D341Med (cell line): ENCODE measurements at places on chromosomes 1 and 21.
A peak's percentile ranks its signal among the peaks of the same experiment; 100 is the strongest.

DNA sequence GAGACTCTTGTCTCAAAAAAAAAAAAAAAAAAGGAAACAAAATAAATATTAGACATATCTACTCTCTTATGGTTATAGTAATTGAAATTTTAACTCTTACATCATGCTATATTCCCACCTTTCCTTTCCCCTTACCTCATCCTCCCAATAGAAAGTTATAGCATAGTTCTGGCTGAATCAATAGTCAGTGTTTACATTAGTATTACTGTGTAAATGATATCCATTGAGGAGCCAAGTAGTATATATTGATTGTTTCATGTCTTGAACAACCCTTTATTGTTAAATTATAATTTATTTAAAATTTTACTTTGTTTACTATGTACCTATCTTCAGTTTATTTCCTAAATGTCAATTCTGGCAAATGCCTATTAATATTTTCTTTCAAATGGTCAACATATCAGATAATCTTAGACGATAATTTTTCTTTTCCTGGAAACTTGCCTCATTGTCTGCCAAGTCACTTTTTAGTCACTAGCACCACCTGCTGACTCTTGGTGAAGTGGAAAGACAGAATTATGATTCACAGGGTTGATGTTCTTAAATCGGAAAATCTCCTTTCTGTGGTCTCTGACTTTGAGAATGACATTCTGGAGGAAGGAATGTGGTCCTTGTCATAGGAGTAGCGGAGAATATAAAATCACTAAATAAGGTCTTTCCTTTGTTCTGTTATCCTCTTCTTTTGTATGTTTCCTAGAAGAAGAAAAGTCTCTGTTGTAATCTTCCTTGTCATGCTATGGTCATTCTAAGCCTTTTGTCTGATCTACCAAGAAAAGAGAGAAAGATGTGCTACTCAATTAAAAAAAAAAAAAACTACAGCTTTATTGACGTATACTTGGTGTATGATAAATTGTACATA, 8.6 kb downstream of the HJV start:
- peak; percentile 61 for DNase-seq

DNA sequence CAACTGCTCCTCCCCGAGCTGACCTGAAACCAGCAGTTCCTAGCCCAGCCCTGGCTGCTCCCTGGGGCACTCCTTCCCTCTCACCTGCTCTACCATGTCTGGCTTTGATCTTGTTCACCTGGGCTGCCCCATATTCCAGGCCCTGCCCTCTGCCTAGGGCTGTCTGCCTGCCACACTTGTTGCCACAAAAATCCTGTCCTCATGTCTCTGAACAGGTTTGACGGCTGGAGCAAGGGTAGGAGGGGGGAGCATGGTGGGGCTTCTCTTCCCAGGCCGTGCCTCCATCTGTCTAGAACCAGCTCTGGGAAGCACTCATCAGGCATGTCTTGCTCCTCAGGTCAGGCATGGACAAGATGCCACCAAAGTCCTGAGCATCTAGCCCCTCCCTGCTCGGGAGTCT, 44.3 kb upstream of the WNT2B start:
- no peak for DNase-seq

DNA sequence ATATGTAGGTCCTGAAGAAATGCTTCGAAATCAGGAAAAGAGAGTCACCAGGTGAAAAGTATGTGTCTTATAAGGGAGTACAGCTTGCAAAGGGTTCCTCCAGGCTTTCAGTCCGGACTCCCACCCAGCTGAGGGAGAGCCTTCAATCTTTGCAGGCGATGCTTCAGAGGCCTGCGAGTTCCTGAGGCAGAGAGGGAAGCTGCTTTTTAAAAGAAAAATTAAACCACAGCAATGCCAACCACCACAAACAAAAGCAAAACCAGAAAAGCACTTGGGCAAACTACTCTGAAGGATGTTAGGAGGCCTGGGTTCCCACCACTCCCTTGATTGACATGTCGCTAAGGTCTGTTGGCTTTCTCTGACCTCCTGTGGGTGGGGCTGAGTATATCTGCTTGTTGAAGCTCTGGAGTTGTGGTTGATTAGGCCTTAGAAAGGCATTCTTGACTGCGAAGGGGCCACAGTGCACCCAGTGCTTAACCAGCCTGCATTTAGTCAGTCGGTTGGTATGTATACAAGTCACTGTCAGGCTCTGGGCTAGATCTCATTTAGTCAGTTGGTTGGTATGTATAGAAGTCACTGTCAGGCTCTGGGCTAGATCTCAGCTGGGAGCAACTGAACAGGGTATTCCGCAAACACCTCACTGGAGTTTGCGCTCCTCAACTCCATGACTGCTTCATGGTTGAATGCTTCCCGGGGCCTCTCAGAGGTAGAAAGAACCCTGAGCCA, 1.2 kb downstream of the NIPAL3 start:
- DNase-seq, result no peak

DNA sequence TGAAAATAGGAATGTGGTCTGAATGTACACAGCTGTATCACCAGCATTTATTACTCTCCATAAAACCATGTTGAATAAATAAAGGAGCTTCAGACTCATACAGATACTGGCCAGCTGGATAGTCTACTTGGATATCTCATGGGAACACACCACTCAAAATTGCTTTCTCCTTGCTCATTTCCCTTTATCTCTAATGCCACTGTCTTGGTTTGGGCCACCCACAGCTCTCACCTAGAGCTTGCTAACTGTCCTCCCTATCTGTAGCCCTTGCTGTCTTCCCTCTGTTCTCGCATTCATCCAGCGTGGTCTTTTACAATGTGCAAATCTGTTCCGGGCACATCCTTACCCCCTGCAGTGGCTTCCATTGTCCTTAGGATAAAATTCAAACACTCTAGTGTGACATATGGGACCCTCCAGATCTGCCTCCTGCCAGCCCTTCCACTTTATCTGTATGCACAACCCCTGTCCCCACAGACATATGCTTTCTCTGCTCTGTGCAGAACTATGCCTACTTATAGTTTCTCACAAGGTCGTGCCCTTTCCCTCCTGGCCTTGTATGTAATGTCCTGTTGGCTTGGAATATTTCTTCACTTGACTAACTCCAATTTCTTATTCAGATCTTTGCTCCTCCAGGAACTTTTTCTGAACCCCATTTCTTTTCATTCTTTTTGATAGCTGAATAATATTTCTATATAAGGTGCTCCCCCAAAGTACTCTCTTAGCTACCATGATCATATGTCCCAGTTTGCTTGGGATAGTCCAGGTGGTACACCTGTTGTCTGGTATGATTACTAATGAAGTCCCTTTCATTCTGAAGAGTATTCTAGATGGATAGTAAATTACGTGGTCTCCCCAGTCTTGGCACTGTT, 2.9 kb downstream of the FLVCR1 start:
- no peak for DNase-seq

GRCh38 chr1:109263234-109263596, 13.9 kb downstream of the CELSR2 start:
- DNase-seq, result no peak

- DNase-seq, result no peak
These were observed 106.1 kb downstream of the KIF26B start for GRCh38 chr1:245260883-245261282.

- no peak for DNase-seq
These were observed 2.5 kb downstream of the WLS start for GRCh38 chr1:68229650-68230483.

- DNase-seq, result no peak
These were observed 15.0 kb downstream of the PCAT6 start for GRCh38 chr1:202825748-202826147.

DNA sequence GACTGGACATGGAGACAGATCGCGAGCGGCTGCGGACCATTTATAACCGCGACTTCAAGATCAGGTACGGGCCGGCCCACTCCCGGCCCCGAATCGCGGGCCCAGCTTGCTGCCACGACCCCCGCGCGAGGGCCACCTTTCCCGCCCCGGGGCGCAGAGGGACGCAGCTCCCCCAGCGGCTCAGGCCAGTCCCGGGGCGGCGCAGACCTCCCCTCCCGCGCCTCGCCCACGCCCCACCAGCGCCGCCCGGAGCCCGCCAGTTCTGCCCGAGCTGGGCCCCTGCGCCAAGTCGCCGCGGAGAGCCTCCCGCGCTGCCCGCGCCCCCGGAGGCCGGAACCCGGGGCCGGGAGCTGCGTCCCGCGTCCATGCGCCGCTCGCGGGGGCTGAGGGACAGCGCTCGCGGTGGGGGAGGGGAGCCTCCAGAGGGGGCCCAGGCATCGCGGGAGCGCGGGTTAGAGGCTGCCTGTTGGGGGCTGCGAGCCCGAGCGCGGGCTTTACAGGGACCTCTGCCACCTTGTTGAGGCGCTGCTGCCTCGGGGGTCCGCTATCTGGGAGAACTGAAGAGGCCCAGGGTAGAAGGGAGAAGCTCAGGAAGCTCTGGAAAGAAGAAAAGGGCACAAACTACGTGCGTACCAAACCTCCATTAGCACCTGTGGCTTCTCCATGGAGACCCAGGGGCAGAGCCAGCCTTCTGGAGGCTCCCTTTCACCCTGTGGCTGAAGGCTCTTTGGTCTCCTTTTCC, 698 bp downstream of the MOV10 start:
- peak; percentile 76 for DNase-seq

DNA sequence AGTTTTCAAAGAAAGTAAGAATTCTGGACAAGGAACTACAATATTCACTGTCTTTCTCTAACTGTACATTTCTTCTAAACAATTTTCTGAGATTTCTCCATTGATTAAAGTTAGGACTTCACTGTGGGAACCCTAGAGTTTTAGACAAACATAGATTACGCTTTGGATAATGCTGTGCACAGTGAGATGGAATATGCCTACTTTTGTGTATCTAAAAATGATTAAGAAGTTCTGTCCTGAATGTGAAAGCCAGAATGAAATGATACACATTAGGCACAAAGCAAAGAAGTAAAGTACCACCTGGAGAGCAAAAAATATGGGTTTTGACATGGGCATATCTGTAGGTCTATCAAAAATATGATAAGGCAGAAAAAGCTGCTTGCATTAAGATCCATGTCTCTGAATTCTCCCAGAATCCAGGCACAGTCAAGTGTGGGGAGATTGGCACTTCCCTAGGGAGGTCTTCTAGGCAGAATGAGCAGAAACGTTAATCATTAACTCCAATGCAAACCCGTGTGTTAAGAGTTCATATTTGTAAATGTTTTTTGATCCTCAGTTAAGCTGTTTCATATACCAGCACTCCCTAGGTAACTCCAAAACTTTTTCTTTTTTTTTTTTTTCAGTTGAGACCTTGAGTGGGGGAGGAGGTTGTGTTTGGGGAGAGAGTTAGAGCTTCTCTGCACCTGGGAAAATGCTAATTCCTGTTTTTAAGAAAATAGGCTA, 467.1 kb downstream of the LMO4 start:
- DNase-seq, result no peak

GRCh38 chr1:209989525-209989924, 51.5 kb downstream of the SYT14 start:
- DNase-seq, result peak; percentile 20

DNA sequence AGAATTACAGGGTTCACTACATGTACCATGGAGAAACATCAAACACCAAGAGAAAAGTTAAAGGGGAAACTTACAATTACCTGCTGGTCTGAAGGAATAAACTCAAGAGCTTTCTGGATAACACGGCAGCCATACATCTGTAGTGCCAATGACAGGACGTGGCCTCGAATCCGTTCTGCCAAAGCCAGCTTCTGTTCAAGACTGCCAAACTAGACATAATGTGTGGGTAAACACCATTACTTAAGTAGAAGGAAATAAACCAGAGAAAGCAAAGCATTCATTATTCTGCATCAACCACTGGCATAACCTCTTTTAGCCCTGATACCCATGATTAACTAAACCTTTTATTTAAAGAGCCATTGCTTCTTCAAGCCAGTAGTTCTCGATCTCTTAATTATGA, 41.5 kb upstream of the SDC3 start:
- no peak for DNase-seq

GRCh38 chr21:44750675-44751025, 39.3 kb upstream of the TSPEAR start:
- no peak for DNase-seq

- no peak for DNase-seq
These were observed 48.6 kb downstream of the HIVEP3 start for GRCh38 chr1:41870076-41870562.

GRCh38 chr1:47575855-47576757, 138.3 kb downstream of the FOXD2 start:
- no peak for DNase-seq

GRCh38 chr1:61953076-61953789, 211.0 kb downstream of the PATJ start:
- no peak for DNase-seq
